ENCODE measurements at places on chromosomes 6 and 20.

DNA sequence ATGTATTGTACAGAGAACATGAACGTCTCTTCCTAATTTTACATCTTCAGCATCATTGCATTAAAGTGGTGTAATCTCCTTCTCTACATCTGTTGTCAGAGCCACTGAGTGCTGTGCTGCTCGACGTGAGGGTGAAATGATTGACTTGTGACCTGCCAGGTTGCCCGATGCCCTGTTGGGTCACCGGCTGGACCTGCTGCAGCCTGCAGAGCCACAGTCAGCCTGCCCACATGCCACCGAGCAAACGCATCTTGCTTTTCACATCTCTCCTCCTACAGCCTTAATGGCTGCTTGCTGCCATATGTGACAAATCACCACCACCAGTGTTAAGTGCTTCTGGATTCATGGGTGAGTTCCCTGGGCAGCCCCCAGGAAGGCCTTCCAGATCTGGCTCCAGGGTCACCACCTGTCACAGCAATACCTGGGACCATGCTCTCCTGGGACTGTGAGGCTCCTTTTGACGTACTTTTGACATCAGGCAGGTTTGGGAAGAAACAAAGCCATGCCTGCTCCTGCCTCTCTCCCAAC is 80.3 kb downstream of the ASXL1 start:
- no peak overlapping the region for H3K4me3 ChIP-seq
- H3K27ac ChIP-seq = no peak overlapping the region
- no peaks in the 10 kb centered on the region for H3K27me3 ChIP-seq
- DNase-seq = no peak
- no peaks in the 10 kb centered on the region for H3K4me1 ChIP-seq

DNA sequence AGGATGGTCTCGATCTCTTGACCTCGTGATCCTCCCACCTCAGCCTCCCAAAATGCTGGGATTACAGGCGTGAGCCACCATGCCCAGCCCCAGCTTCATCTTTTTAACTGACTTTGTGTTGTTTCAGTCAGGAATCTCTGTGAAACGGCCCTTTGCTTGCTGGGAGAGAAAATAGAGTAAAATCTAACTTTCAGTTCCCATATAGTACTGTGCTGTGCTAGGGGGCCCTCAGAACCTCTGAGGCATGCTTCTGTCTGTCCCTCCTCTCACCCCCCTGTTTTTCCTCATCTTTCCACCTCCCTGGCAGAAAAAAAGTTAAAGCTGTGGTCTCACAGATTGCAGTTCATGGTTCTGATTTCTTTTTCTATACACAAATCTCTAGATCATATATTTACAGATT is 48.4 kb downstream of the LRP11 start:
- H3K4me3 ChIP-seq = no peak overlapping the region
- H3K27me3 ChIP-seq = no peaks in the 10 kb centered on the region
- no peaks in the 10 kb centered on the region for H3K4me1 ChIP-seq
- H3K27ac ChIP-seq = no peak overlapping the region

DNA sequence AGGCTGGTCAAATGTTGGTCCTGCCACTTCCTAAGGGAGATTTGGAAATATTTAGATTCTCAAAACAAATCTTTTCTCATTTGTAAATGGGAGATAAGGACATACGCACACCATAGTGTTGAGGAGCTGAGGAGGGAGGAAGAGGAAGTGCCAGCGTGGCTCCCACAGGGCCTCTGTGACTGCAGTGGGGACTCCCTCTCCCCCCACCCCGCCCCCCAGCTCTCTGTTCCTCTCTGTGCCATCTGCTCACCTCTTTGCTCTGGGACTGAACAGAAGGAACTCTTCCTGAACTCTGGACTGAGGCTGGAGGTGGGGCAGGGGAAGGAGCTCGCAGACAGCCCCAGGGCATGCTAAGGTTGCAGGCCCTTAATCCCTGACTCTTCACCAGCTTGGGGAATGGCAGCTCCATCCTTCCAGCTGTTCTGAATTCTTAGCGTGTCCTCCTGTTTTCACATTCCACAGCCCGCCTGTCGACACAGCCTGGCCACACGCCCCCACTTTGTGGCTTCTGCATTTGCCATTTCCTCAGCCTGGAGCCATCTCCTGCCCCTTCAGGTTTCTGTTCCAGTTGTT is 11.4 kb downstream of the DDX27 start:
- H3K36me3 ChIP-seq = peaks cover 72% of the 10 kb centered on the region
- no peak for DNase-seq
- no peak overlapping the region for H3K27ac ChIP-seq
- no peak overlapping the region for H3K4me3 ChIP-seq
- no peaks in the 10 kb centered on the region for H3K4me1 ChIP-seq
- no peaks in the 10 kb centered on the region for H3K27me3 ChIP-seq

- H3K27ac ChIP-seq = no peak overlapping the region
- DNase-seq = peak; percentile 53
- peak overlapping the region; percentile 62 for H3K4me3 ChIP-seq
- no peaks in the 10 kb centered on the region for H3K36me3 ChIP-seq
- H3K27me3 ChIP-seq = no peaks in the 10 kb centered on the region
Observed at GRCh38 chr20:53660078-53660909, 66.7 kb upstream of the ZNF217 start.

- H3K4me3 ChIP-seq = no peak overlapping the region
- no peak overlapping the region for H3K27ac ChIP-seq
- no peaks in the 10 kb centered on the region for H3K36me3 ChIP-seq
- DNase-seq = no peak
Observed at GRCh38 chr20:50536333-50536732, 26.1 kb downstream of the PTPN1 start.

- DNase-seq = no peak
- H3K4me3 ChIP-seq = no peak overlapping the region
- peaks cover 1% of the 10 kb centered on the region for H3K4me1 ChIP-seq
- H3K27me3 ChIP-seq = no peaks in the 10 kb centered on the region
Observed at GRCh38 chr6:142696123-142697000, 248.6 kb downstream of the HIVEP2 start.

DNA sequence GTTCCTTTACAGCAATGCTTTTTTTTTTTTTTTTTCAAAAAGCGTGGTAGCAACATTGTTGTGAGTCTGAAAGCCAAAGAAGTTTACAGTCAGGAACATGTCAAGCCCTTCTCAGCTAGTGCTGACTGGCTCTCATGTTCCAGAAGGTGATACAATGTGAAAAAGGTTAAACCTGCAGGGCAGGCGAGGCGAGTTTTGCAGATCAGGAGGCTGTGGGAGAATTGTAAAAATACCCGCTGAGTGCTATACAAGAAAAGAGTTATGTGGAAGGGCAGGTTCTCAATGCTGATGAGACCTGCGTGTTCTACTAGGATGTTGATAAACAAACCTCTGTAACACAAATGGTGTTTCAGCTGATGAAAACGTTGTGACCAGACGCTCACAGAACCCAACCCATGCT is 30.9 kb upstream of the RPP40 start:
- no peak overlapping the region for H3K4me3 ChIP-seq
- no peaks in the 10 kb centered on the region for H3K36me3 ChIP-seq
- no peaks in the 10 kb centered on the region for H3K27me3 ChIP-seq

GRCh38 chr20:62454904-62455636 is 20.7 kb downstream of the GATA5 start:
- no peak for DNase-seq
- no peak overlapping the region for H3K27ac ChIP-seq
- H3K27me3 ChIP-seq = no peaks in the 10 kb centered on the region
- no peaks in the 10 kb centered on the region for H3K4me1 ChIP-seq

DNA sequence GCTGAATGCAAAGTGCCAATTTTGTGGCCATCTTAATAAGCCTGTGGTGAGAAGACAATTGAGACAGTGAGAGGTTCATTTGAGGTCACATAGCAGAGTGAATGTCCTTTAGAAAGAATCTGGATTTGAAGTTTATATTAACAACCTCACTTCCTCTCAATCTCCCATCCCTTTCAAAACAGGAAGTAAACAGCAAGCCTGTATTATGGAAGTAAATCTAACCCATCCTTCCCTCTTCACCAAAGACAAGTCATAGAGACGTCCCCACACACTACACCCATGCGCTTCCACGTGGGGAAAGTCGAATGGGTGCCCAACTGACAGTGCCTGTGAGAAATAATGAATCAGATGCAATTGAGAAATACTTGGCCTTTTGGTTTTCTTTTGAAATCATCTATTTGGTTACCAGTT is 28.8 kb upstream of the CCND3 start:
- H3K27me3 ChIP-seq = no peaks in the 10 kb centered on the region
- peaks cover 13% of the 10 kb centered on the region for H3K4me1 ChIP-seq
- no peak overlapping the region for H3K4me3 ChIP-seq

DNA sequence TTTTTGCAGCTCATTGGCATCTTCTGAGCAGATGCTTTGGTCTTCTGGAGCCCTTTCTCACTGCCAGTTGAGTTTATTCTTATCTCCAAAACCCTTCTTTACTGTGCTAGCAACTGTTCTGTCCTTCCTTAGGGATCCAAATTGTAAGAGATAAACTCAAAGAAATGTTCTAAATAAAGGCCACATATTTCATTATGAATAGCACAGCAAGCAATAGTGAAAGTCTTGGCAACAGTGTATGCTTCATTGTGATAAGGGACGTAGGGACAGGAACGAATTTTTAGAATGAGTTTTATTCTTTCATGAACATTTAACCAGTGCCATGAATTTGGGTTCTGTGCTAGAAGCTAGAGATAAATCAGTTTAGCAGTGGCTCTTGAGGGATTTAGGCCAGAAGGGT is 61.1 kb downstream of the LRRC1 start:
- no peak overlapping the region for H3K27ac ChIP-seq
- H3K4me1 ChIP-seq = peaks cover 9% of the 10 kb centered on the region
- no peaks in the 10 kb centered on the region for H3K36me3 ChIP-seq
- no peaks in the 10 kb centered on the region for H3K27me3 ChIP-seq
- H3K4me3 ChIP-seq = no peak overlapping the region
- DNase-seq = no peak

Measured in H1 (cell line).